ENCODE measurements at places on chromosomes 1 and 21.

DNA sequence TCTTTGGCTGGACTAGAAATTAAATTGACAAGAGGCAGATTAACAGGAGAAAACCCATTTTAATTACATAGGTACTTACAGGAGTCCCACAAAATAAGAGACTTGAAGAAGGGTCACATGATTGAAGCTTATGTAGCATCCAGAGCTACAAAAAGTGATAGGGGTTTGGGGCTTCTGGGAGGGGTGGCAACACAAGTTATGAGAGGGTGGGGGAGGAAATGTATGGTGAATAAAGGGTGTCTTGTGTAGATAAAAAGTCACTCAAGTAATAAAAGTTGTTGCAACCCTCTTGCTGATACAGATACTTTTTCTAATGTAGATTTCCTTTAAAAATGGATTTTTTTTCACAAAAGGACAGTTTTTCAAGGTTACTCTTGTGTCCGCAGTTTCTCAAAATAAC lies 24.0 kb downstream of the USP25 start:
- DNase-seq = no peak

- no peak for DNase-seq
These were observed 14.0 kb downstream of the TGFBR3 start for GRCh38 chr1:91872000-91872399.

DNA sequence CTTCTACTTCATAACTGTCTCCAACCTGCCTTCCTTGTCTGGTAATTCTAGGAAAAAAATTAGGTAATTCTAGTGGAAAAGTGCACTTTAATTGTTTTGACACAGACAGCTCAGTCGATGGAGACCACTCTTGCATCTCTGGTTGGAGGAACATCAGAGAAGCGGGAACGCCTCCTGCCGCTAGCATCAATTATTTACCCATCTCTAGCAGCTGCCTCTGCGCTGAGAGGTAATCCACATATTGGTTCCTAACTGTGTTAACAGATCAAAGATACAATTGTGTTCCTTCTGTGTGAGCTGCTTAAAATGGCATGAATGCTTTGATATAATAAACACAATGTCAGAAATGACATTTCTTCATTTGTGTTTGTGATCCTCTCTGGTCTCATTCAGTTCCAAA lies 33.3 kb downstream of the C2CD2 start:
- no peak for DNase-seq

DNA sequence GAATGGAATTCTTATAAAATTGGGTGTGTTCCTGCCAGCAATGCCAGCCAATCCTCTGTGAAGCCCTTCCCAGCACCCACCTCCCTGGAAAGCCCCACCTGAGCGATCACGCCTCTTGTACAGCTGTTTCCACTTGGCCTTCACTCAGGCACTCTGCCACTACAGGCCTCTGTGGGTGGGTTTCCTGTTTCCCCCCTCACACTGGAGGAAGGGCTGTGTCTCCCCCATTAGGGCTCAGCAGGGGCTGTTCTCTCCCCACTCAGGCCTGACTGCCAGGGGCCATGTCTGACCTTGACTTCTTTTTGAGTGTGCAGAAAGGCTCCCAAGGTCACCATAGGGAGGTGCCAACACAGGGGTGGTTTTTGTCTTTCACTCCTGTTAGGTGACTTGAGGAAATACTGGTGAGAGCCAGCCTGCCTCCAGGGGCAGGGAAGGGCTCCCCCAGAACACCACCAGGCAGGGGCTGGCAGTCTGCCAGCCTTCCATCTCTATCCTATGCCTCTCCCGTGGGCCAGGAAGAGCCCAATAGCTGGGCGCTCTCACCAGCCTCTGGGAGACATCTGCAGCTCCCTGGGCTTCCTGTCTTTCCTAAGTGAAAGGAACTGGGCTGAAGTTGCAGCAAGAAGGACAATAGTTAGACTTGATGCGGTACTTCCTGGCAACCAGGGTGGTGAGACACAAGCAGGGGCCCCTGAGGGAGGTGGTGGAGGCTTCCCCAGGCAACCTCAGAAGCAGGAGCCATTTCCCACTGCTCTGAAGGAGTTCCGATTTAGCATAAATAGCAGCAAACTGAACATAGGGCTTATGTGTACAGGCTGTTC lies 49.1 kb downstream of the ELK4 start:
- no peak for DNase-seq

DNA sequence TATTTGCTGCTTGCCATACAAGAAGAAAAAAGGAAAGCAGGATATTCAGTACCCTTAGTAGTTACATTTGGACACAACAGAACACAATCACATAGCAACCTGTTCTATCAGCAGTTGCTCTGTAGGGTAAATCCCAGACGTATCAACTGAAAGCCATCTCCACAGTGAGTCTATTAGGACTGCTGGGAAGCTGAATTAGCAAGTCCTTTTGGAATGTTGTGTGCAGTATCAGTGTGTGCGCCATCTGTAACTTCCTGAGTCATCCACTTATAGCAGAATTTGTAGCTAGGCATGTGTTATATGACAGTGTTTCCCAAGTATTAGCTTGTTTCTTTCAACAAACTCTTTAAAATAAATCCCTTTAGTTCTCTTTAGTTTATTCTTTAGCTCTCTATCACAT lies 21.3 kb downstream of the CCDC30 start:
- DNase-seq = no peak

- no peak for DNase-seq
These were observed 31.2 kb upstream of the ZNF678 start for GRCh38 chr1:227532019-227532619.

GRCh38 chr1:172117800-172118199 lies 276.5 kb downstream of the DNM3 start:
- DNase-seq = no peak
